Right cardiac atrium (tissue), 5 donors: ENCODE measurements at places on chromosomes 1 and 21.

GRCh38 chr1:6349254-6349943, 44.2 kb downstream of the ACOT7 start:
- no peak for DNase-seq

- DNase-seq: no peak
These were observed 149.0 kb upstream of the CACYBP start for GRCh38 chr1:174850726-174851125.

GRCh38 chr1:162663589-162664106, 31.4 kb downstream of the DDR2 start:
- DNase-seq: no peak

- peak; percentile 99 for DNase-seq
These were observed at the start of gene MRPL55 for GRCh38 chr1:228109073-228109961. TSS of gene MRPL55 (minus strand) at chr1:228109299. CDS start at chr1:228108260, 1,039 bp downstream.

DNA sequence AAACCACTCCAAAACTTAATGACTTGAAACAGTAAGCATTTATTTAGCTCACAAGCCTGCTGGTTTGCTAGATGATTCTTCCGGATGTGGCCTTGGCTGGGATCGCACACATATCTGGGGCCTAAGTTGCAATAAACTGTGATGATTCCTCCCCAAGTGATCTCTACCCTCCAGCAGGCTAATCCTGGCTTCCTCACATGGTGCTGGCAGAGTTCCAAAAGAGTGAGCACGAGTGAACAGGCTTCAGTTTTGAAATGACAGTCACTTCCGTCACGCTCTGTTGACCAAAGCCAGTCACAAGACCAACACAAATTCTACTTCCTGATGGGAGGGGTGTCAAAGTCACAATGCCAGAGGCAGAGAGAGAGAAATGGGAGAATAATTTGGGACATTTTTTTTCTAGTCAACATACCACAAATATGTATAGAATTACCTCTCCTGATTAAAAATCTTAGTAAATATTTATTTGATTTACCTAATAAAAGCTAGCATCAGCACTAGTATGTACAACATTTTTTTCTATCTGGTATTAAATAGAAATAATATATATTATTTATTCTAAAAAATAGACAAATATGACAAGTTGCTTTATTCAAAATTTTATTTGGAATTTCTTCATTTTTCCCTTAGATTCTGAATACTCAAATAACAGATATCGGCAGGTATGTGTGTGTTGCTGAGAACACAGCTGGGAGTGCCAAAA, 292.7 kb downstream of the TPR start:
- peak; percentile 77 for DNase-seq

DNA sequence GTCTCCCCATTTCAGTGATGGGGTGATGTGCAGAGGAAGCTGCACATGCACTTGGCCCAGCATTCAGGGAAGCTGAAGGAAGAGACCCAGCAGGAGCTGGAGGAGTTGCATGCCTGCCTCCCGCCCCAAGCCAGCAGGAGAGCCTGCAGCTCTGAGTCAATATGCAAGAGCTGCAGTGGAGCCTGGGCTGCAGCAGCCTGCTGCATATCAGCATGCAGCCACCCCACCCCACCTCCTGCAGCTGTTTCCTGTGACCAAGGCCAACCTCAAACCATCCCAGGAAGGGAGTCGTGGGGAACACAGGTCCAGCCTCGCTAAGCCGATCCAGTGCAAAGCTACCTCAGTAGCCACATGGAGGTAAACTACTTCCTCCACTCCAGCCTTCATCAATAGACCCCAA, 18.9 kb downstream of the AGT start:
- no peak for DNase-seq

DNA sequence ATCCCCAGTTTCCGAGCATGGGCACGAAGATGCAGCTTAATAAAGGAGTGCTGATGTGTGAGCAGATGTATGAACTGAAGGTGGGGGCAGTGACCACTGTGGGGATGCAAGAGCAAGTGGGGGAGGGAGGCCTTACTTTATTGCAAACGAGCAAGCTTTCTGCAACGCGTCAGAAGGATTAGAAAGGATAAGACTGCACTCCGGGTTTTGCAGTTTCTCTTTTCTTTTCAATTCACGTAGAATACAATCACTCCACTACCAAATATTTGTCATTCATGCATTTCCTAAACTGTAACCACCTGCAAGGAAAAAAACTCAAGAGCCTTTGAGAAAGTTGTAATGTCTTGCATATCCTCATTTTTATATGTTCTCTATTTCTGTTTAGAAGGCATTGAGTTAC, 4.3 kb upstream of the OR2C3 start:
- DNase-seq: no peak

DNA sequence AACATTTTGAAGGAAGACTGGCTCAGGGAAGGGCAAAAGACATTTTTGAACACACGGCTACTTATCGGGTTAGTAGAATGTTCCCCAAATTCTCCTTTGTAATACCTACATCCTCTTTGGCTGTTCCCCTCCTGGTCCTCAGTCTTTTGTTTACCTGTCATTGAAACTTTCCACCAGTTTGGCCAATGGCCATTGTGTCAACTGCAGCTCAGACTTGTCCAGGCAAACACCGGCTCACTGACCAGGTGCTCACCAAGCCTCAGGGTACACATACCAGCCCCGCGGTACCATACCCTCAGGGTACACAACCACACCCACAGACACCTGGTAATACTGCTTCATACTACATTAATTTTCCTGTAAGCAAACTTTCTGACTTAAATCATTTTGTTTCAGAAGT, 84.8 kb upstream of the ZNF648 start:
- DNase-seq: no peak

DNA sequence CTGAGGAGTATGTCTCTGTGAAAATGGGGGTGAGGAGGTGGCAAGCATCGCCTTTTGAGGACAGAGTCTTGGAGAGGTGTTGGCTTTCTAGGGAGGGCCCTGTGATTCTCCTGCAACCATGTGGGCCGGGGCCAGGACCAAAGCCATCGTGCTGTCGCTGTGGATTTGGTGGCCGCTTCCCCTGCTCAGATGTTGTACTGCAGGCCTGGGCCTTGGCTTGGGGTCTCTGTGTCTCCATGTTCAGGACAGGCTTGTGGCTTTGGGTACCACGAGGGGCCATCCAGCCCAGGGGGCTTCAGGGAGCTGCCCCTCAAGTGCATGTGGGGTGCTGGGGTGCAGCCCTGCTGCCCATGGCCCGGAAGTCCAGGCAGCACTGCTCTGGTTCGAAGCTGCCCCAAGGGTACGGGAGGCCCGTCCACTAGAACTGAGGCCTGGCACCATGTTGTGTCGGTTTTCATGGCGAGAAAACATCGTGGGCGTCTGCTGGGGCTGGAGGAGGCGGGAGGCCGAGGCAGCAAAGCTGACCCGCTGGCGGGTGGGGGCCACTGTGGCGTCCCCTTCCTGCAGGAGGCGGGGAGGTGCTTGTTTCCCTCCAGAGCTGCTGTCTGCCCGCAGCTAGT, 55.4 kb downstream of the SKI start:
- peak; percentile 55 for DNase-seq

GRCh38 chr21:41800425-41801320, 33.8 kb upstream of the RIPK4 start:
- DNase-seq: no peak

DNA sequence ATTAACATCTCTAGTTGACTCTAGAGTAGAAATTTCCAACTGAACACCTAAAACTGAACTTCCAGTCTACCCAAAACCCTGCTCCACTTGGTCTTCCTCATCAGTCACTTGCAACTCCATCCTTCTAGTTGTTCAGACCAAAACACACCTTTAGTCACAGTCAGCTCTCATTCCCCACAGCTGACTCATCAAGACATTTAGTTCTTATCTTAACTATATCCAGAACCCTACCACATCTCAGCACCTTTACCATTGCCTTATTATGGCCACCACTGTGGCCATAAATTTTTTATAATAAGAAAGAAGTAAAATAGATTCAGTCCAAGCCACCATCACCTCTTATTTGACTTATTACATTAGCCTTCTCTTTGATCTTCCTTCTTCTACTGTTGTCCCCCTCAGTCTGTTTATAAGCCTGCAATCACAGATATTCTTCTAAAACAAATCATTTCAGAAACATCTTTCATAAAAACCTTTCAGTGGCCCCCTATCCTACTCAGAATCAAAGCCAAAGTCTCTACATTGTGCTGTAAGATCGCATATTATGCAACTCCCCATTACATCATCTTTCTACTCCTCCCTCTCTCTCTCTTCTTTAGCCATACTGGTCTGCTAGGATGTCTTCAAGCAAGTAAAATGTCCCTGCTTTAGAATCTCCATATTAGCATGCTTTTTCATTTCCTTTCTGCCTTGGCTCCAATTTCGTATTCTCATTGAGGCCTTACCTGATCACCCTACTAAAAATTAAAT, 275.9 kb downstream of the LRRC40 start:
- no peak for DNase-seq

DNA sequence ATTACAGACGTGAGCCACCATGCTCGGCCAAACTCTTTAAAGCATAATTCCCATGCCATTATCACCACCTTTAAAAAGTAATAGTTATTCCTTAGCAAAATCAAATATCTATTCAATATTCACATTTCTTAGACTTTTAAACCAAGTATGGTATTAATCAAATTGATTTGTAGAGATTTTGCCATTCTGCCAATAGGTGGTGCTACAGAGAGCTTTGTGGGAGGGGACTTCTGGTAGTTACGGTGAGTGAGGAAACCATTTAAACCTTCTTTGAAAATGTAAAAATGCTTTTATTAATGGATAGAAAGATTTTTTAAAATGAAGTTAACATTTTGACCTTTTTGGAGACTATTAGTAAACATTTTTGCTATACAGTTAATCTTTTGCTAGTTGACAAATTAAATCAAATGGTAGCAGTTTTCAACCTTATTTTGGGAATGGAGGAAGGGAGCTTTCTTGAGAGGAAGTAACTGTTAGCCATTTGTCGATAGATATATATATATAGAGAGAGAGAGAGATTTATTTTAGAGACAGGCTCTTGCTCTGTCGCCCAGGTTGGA, 19.3 kb downstream of the IARS2 start:
- no peak for DNase-seq

DNA sequence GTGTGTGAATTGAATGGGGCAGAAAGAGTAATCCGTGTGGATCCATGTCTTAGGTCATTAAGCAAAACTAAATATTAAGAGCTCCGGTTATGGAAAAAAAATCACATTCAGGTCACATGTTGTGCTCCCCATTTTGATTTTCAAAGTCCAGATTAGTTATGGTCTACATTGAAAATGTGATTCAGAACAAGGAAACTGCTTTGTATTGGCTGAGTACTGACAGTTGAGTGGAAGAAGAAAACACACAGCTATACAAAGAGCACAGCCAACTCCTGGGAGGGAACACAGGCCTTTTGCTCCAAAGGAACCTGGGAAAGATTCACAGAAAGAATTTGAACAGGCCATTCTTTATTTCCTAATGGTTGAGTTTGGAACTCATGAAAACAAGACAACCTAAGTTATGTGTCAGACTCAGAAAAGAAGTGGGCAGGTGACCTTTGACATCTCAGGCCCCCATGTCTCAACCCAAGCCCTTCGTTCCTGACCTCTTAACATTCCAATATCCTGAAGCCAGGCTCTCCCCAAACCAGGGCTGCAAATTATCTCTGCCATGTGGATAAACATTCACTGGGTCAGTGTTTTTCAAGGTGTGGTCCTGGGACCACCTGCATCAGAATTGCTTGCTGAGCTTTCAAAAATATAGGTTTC, 159.3 kb upstream of the LMO4 start:
- no peak for DNase-seq

GRCh38 chr1:230170622-230171021, 103.6 kb downstream of the GALNT2 start:
- DNase-seq: no peak

- no peak for DNase-seq
These were observed 49.4 kb upstream of the PARP1 start for GRCh38 chr1:226457307-226457712.

GRCh38 chr1:229396585-229397206, 37.2 kb downstream of the ACTA1 start:
- DNase-seq: no peak

- peak; percentile 90 for DNase-seq
These were observed 837 bp downstream of the STXBP3 start for GRCh38 chr1:108747171-108747850.

DNA sequence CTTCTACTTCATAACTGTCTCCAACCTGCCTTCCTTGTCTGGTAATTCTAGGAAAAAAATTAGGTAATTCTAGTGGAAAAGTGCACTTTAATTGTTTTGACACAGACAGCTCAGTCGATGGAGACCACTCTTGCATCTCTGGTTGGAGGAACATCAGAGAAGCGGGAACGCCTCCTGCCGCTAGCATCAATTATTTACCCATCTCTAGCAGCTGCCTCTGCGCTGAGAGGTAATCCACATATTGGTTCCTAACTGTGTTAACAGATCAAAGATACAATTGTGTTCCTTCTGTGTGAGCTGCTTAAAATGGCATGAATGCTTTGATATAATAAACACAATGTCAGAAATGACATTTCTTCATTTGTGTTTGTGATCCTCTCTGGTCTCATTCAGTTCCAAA, 33.3 kb downstream of the C2CD2 start:
- DNase-seq: no peak

DNA sequence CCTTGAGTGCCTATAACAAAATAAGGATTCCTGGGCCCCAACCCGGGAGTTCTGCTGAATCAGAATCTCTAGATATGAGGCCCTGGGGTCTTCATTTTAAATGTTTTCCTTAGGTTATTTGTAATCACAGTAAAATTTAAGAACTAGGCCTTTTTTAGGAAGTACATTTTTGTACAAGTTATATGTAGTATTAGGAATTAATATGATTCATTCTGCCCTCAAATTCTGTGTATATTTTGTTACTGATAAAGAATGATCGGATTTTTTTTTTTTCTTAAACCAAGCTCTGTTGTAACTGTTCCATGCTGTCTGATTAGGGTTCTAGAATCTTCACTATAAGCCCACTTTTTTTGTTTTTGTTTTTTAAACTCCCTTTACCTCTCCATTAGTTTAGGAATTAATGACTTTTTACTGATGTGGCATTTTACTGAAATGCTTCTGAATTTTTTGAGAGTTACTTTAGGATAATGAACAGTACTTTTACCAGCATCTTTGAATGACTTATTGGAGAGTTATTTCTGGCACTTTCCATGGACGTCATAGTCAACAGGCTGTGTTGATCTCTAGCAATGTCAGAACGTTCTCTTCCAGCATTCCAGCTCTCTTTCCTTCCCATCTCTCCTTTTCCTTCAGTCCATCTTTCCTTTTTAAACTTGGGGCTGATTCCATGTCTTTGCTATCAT, 48.3 kb downstream of the CLIC4 start:
- DNase-seq: no peak

DNA sequence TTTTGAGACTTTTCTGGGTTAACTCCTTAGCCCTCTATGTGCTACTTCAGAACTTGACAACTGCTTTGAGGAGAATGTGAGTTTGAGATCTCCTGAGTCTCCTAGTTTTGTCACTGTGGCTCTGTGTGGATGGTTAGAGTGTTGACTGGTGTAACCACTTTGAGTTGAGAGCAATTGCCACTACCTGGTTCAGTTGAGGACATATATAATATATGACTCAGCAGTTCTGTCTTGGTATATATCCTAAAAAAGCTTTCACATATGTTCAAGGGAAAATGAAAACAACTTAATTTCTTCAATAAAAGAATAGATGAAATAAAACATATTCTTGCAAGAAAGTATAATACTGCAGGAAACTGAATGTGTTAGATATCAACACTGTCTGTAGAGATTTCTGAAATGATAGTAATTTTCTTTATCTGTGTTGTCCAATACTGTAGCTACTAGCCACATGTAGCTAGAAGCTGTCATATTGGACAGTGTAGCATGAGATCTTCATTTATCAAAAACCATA, 96.7 kb upstream of the QSOX1 start:
- DNase-seq: no peak
